Stimulated activated CD4-positive, alpha-beta T cell treated with anti-CD3 and anti-CD28 coated beads, Interleukin-1b, Interleukin-23, amount 100 ng/mL, for 1 hour (primary cell): ENCODE measurements at places on chromosomes 6 and 20.

- no peak for DNase-seq
Observed at GRCh38 chr6:39803872-39804271, 11.7 kb downstream of the DAAM2 start.

GRCh38 chr6:160789263-160790027 is 87.4 kb downstream of the PLG start:
- no peak for DNase-seq

DNA sequence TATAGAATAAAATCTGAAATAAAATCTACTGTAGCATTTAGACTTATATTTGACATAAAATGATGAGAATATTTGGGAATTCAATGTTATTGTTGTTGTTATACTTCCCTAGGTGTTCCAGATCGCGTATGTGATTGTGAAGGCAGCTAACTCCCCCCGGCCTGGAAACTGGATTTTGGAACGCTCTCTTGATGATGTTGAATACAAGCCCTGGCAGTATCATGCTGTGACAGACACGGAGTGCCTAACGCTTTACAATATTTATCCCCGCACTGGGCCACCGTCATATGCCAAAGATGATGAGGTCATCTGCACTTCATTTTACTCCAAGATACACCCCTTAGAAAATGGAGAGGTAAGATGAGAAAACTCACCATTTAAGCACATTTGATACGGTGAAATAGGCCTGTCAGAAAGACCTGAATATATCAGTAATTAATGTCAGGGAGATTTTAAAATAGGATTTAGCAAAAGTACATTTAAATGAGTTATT is 215.2 kb downstream of the LAMA2 start:
- DNase-seq, result no peak

DNA sequence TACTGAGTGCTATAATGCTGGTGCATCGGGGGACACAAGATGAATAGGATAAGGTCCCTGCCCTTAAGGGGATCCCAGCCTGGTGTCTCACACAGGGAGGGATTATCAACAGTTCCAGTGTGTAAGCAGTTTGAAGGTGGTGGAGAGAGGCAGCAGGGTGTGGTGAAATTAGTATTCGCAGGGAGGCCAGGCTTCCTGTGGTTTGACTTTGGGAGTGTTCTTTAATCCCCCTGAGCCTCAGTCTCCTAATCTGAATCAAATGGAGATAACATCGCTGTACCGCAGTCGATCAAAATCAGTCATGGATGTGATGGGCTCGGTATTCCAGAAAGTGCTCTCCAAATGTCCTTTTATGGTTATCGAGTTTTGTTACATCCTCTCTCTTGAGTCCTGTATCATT is 288.1 kb upstream of the SUPT3H start:
- no peak for DNase-seq

DNA sequence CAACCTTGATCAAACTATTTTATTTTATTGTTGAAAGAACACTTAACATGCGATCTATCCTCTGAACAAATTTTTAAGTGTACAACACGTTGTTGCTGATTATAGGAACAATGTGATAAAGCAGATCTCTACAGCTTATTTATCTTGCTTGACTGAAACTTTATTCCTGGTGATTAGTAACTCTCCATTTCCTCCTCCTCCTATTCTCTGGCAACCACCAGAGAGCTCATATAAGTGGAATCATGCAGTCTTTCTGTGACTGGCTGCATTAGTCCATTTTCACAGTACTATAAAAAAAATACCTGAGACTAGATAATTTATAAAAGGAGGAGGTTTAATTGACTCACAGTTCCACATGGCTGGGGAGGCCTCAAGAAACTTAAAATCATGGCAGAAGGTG is 218.1 kb downstream of the LRFN2 start:
- no peak for DNase-seq

DNA sequence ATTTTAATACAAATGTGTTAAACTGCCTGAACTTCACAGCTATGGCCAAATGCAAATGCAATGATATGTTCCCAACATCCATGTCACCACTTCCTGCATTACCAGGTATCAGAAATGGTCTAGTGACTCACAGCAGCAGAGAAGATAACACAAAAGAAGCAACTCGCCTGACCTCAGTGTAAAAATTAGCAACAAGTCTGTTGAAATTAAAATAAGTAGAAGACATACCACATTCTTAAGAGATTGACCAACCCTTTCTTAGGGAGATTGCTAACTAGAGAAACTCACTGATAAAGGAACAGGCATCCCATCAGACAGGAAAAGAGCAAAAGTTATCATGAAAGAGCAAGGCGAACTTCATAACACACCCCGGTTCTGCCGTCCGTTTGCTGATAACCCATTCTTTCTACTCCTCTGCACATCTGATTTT is 45.1 kb downstream of the RNASET2 start:
- no peak for DNase-seq

DNA sequence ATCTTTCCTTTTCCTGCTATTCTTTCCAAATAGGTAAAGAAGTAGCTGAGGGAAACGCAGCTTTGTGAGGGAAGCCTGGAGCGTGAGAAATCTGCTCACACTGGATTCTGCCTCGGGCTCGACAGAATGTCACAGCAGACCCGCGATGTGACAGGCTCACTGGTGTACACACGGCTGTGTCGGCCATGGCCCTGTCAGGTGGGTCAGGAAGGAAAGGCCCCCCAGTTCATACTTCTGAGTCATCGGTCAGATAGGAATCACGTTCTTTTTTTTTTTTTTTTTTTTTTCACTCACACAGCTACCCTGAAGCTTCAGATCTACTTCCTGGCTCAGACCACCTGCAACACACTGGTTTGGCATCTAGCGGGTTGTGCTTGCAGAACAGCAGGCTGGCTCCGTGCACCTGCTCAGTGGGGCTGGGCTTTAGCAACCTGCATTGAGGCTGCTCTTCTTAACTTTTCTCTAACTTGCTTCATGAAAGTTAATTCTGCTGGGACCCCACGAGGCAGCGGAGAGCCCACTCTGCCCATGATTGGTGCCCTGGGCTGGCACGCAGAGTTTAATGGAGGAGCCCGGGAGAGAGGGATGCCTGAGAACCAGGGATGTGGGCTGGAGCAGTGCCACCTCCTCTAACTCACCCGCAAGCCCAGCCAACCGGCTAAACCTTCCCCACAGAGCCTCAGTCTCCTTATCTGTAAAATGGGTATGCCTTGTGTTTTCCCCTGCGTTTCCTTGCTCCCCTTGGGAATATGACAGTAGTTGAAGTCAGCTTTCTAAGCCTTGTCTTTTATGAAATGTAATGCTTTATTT is 61.5 kb upstream of the FNDC1 start:
- DNase-seq, result peak; percentile 30

GRCh38 chr6:158797331-158798310 is 21.5 kb downstream of the EZR start:
- no peak for DNase-seq

- DNase-seq, result no peak
Observed at GRCh38 chr20:24422091-24422760, 47.2 kb upstream of the SYNDIG1 start.

DNA sequence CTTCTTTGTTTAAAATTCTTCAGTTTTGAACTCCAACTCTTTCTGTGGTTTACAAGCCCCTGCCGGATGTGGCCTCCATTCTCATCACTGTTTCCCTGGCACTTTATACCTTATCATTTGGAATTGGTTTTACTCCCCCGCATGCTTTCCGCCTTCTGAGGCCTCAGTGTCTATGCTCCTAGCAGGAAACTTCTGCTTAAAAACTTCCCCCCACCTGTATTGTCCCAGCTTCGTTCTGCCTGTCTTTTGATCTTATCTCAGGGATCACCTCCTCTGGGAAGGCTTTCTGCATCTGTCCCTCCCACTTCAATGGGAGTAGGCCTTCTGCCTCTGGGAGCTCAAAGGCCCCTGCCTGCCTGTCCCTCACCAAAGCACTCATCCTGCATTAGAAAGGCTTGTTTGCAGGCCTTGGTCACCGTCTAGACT is 3.4 kb upstream of the ANGPT4 start:
- no peak for DNase-seq

GRCh38 chr6:25556516-25556915 is 95.5 kb upstream of the SCGN start:
- peak; percentile 67 for DNase-seq

GRCh38 chr6:30013291-30013922 is 47.7 kb upstream of the POLR1H start:
- no peak for DNase-seq

DNA sequence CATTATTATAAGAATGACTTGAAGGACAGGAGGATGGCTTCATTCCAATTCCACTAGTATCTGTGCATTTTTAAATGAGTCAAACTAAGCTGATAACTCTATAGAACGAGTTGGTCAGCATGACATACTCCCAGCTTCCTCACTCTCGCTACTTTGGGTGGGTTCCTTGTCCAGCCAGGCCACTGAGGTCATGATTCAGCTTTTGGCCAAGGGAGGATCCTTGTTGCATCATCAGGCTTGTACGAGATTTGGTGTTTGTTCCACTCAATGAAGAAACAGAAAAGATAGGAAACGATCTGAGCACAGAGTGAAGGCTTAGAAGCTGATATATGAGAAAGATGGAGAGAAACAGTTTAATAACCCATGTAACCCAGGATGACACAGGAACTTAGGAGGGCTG is 19.8 kb downstream of the NEDD9 start:
- no peak for DNase-seq

- DNase-seq, result peak; percentile 59
Observed at GRCh38 chr6:87151781-87152525, 3.4 kb upstream of the ZNF292 start.

- no peak for DNase-seq
Observed at GRCh38 chr6:63272397-63272796, 47.4 kb downstream of the LGSN start.

DNA sequence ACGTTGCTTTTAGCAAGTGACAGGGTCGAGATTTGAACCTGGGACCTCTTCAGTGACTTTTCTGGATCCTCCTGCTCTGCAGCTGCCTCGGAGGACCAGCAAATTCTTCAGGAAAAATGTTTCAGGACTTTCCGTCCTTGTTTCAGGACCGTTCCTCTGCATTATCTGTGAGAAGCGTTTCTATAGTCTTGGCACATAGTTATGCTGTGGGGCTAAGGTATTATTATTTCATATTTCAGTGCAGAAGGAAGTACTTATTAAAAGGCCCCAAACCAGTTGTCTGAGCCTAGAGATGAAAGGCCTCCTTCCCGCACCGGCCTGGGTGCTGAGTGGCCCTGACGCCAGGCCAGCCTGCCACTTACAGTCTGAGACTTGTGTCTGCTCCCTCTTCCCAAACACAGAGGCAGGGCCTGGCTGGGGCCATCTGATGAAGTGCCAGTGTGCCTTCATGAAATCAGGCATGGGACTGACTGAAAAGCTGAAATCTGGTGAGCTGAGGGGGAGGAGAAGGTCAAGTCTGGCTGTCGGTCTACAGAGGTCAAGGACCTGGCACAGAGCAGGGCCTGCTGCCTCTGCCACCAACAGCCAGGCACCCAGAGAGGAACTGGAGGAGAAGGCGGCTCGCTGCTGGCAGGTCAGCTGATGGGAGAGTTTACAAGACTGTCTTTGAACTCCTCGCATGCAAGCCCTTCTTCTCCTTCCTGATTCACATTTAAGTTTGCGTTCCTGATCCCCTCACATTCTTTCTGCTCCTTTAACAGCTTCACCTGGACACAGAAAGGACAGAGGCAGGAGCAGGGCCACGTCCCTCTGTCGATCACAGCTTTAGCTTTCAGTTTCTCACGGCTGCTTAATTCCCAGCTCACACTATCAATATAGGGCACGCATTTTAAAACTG is 8.9 kb upstream of the QKI start:
- no peak for DNase-seq

- no peak for DNase-seq
Observed at GRCh38 chr6:13733178-13733887, 21.7 kb upstream of the RANBP9 start.

DNA sequence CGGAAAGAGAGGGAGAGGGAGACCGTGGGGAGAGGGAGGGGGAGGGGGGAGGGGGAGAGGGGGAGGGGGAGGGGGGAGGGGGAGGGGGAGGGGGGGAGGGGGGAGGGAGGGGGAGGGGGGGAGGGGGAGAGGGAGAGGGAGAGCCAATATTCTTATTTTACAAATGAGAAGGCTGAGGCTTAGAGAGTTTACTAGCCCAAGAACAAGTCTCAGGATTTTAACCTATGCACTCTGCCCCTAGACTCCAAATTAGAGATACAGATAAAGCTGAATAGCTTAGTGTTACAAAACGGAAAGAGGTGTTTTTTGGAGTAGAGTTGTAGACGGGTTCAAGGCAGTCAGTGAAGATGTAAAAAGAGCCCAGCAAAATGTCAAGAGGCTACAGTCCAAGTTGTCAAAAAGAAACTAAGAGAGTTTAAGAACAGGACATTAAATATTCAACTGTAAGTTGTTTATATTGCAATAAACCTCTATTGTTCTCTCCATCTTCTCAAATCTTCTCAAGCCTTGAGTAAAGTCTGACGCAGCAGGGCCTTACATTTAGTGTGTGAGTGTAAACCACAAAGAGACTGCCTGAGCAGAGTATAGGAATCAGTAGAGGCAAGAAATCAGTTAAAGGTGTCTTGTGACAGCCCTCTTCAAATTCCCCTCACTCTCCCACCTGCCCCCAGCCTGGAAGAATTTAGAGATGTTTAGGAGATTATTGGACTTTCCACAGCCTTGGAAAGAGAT is 34.9 kb upstream of the AKIRIN2 start:
- no peak for DNase-seq

DNA sequence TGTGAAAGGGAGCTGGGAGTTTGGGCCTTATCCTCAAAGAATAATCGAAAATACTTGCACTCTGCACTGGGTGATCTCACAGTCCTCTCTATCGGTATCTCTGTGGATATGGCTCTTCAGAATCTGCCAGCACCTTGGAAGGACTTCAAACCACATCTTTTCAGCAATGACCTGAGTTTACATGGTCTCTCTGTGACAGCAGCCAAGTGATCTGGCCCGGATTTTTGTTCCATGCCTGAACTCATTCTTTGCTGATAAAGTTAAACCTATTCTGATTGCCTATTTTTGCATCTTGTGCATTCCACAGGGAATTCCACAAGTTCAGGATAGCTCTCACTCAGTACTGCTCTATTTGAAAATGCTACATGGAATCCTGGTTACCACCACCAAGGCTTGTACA is 98.9 kb downstream of the HDGFL1 start:
- no peak for DNase-seq

GRCh38 chr6:169366258-169366901 is 112.7 kb upstream of the THBS2 start:
- DNase-seq, result no peak

GRCh38 chr6:231779-232178 is 60.5 kb upstream of the DUSP22 start:
- DNase-seq, result no peak

GRCh38 chr20:536426-537010 is 7.1 kb downstream of the CSNK2A1 start:
- DNase-seq, result no peak

GRCh38 chr6:43219119-43219518 is 10.2 kb downstream of the DNPH1 start:
- DNase-seq, result no peak

- no peak for DNase-seq
Observed at GRCh38 chr6:46526607-46527006, 35.4 kb upstream of the RCAN2 start.

DNA sequence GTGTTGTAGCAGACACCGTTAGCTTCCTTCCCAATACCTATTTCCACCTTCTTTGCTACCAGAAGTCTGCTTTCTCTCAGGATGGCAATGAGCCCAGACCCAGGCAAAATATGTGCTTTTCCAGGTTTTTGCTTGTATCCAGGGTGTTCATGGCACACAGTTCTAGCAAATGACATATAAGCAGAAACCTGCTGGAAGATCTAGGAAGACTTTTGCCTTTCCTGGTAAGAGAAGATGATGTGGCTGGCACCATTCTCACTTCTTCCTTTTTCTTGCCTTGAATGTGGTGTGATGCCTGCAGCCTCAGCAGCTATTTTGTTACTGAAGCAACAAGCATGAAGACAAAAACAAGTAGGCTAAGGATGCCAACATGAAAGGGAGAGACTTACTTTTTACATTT is 19.2 kb upstream of the TBC1D22B start:
- no peak for DNase-seq

GRCh38 chr20:53980031-53980465 is 90.3 kb downstream of the BCAS1 start:
- no peak for DNase-seq
